Osteoblast (primary cell): ENCODE measurements at places on chromosomes 12 and 14.

DNA sequence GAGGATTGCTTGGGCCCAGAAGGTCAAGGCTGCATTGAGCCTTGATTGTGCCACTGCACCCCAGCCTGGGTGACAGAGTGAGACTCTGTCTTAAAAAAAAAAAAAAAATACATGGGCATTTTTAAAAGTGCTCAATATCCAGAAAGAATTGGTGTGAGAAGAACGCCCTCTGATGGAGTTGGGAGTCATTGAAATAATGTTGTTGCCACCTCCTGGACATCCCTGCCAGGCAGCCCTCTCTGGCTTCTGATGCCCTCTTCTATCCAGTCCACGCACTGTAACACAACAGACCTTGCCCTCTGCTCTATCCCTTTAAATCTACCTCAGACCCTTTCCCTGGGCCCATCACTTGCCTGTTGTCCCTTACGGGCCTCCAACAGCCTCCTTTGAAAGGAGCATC, 4.9 kb downstream of the PTGDR start:
- peak; percentile 90 for DNase-seq

DNA sequence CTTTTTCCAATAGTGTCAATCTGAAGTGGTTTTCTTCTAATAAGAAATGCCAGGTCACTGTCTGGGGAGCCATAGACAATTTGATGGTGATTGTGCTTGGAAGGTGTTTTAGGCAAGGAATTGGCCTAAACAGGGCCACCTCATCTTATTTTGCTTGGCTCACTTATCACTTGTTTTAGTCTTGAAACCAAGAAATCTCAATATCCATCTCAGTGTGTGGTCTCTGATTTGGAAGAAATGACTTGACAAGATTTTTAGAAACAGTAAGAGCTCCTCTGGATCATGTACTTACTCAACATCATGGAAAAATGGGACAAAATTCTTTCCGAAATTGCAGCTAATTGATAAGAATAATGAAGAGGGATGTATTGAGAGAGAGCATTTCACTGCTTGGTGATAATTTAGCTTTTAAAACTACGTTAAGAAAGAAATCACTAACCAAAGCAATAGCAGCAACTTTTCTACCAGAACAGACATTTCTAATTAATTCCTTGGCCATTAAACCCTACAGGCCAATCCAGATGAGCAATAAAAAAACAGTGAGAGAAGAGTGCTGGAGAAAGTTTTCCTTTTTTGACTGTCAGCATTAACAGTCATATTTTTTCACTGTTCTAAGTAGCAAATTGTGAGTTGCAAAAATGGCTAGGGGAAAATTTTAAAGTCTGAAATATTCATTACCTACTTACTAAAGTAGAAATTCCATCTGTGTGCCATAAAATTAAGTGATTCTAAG, 157.3 kb downstream of the AEBP2 start:
- no peak for DNase-seq

DNA sequence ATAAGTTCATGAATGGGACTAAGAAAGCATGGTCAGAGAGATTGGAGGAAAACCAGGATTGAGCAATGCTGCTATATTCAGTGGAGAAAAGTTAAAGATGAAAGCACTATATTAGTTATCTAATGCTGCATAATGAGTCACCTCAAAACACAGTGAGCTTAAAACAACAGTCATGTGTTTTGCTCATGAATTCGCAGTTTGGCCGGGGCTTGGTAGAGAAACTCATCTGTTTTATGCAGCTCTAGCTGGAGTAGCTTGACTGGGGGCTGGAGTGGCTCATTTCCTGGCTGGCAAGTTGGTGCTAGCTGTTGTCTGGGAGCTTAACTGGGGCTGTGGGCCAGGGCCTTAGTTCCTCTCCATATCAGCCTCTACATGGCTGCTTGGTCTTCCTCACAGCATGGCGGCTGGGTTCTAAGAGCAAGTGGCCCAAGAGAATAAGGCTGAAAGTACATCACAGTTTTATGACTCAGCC, 90.1 kb downstream of the ADCK1 start:
- DNase-seq = peak; percentile 91

- peak; percentile 37 for DNase-seq
Observed at GRCh38 chr12:121326996-121327674, 25.1 kb downstream of the ANAPC5 start.

GRCh38 chr12:87509237-87509820, 519.9 kb downstream of the C12orf50 start:
- DNase-seq = no peak

- peak; percentile 58 for DNase-seq
Observed at GRCh38 chr14:52076334-52076733, 7.5 kb upstream of the NID2 start.

- no peak for DNase-seq
Observed at GRCh38 chr12:19304149-19304750, 135.0 kb upstream of the AEBP2 start.

DNA sequence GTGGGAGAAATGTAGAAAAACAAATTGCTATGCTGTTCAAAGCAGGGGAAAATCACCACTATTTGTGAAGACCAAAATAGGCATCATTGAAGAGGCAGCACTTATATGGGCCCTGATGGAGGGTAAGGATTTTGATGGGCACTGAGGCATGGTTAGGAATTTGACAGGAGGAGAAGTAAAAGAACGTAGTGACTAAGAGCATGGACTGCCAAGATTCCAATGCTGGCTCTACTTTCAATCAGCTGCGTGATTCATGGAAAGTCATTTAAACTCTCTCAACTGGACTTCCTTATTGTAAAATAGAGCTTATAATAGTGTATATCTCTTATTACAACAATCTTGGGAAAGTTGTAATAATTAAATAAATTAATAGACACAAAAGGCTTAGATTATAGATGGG, 267.7 kb upstream of the G2E3 start:
- peak; percentile 86 for DNase-seq

DNA sequence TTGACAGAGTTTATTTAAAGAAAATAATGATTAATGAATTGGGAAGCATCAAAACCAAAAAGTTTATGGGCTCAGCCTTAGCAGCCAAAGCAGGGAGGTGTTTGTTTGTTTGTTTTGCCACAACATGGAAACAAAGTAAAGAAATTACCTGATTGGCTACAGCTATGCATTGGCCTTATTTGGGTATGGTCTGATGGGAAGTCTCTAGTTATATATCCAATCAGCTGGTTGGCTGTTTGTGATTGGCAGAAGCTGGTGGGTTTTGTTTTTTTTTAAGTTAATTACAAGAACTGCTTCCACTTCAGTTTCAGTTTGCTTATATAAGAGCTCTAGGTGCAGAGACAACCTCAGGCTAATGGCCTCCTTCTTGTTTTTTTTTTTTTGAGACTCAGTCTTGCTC, 4.6 kb upstream of the LEMD3 start:
- no peak for DNase-seq

- no peak for DNase-seq
Observed at GRCh38 chr12:71430756-71431155, 8.8 kb upstream of the LGR5 start.

- peak; percentile 98 for DNase-seq
Observed at GRCh38 chr12:990661-991349, at the start of gene ERC1. Gene ERC1 (plus strand): TSS chr12:991223. CDS start chr12:1027904, 36,681 bp downstream.

DNA sequence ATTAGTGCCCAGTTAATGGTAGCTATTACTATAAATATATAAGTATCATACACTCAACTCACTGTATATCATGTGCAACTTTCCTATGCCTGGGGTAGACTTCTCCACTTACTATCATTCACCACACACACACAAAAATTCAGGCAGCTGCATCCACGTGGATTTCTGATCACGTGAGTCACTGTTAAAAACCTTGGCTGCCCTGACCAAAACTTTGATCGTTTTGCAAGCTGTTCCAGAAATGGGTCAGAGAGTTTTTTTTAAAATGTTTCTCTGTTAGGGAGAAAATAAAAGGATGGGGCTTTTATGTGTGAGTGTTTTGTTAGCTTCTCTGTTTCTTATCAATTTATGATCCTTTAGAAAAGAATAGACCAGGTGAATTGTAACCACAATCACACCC, 198.2 kb upstream of the CNOT2 start:
- DNase-seq = peak; percentile 34

DNA sequence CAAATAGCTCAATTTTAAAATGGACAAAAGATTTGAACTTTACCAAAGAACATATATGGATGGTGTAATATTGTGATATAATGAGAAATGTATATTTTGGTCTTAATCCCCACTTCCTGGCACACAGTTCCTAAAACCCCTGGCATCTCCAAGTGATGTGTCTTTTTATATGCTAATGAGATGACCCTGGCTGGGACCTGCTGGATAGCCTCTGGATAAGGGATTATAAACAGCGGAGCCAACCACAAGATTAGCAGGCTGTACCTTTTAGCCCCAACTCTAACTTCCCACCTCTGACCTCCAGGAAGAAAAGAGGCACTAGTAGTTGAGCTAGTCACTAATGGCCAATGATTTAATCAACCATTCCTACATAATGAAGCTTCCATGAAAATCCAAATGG, 130.0 kb downstream of the DPF3 start:
- DNase-seq = no peak

GRCh38 chr12:116731801-116732200, 6.1 kb downstream of the SPRING1 start:
- no peak for DNase-seq

DNA sequence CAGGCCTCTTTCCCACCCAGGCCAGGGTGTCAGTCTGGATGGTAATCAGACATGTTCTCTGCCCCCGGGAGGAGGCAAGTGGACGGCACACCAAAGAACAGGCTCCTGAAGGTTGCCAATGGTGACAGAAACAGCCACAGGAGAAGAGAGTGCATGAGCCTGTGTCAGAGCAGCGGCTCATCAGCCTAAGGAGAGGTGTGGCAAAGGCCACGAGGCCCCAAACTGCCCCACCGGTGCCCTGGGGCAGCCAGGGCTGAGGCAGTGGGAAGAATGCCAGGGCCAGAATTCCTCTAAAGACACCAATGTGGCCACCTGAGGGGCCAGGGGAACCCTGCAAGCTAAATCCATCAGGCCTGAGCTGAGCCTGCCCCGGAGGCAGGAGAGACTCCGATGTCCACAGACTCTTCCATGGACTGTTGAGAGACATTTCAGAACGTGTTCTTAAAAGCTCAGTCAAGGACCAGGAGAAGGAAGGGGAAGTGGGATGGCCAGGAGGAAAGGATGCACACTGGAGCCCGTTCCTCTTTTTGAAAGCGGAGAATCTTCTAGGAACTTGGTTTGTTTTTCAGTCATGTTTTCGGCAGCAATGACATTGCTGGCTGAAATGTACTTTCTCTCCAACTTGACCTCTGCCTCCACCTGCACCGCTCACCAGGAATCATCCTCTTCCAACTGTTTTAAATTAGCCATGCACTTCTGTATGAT, 176.3 kb upstream of the FKBP4 start:
- no peak for DNase-seq

DNA sequence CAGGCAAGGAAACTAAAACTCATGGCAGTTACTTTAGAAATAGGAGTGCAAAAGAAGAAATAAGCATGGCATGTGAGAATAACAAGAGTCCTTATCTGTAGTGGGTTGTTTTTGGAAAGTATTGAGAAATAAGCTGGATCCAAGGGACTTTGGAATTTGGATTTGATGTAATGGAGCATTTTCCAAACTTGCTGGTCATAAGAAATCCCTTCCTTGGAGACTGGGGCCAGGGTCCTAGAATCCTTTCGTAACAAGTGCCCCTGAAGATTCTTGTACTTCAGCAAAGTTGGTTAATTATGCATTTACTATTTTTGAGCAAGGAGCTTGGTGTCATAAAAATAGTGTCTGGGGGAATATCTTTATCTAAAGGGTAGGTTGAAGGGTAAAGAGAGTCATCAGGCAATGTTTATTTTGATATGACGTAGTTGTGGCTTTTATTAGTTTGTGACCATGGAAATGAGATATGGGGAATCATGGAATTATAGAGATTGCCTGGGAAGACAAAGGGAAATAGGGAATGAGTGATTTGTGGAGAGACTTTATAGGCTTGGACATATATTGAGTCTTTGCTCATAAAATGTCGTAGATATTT, 53.9 kb downstream of the WNK1 start:
- DNase-seq = peak; percentile 80

DNA sequence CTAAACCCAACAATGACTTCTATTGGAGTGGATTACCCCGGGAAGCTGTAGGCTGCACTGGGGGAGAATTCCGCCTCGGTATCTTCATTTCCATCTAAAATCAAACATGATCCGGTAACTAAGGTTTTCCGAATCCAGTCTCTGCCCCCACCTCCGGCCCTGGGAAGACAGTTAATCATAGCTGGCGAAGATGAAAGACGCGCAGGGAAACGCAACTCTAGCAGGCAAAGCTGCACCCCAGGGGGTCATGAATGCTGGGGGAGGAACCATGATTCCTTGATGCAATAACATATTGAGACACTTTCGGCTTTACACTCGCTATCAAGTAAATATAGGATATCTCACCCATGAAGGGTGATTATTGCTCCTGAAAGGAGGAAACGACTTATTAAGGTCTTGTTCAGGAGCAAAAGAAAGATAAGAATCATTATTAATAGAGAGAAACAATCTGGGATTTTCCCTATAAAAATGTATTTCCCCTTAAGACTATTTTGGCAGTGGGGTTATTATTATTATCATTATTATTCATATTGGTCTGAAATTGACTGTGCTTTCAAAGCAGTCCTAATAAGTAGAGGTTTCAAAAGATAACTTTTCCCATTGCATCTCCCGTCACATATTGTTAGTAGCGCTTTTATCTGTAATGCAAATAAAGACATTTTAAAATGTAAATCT, 614.9 kb downstream of the VRK1 start:
- no peak for DNase-seq

DNA sequence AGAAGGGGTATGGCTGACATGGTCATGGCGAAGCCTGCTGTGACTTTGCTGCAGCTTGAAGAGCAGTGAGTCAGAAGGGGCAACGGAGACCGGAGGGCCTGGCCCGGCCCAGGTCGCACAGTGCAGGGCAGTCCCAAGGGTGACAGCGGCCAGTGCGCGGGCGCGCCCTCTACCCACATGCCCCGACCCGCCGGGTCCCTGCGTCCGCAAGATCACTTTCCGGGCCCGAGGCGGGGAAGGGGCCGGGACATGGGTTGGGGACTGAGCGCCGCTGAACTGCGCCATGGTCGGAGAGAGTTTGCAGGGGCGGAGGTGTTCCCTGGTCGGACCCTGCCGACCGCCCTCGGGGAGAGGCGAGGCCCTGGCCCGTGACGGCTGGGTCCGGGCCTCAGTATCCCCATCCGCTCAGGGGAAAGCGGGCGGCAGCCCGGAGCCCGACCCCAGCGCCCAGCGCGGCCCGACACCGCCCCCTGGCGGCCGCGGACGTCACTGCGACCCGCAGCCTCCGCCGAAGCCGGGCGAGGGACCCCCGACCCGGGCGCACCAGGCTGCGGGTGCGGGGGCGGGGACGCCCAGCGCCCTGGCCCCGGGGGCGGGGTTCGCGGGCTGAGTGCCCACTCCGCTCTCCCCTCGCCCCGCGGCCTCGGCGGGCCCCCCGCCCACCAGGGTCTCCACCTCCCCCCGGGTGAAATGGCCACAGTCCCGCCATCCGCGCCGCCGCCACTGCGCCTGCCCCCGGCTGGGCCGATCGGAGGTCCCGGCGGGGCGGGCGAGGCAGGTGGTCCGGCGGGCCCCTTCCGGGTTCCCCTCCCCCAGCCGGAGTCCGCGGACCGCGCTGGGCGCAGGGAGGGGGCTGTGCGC, 7.2 kb upstream of the ANKRD9 start:
- peak; percentile 99 for DNase-seq

- DNase-seq = peak; percentile 89
Observed at GRCh38 chr12:6613015-6613775, 6.0 kb upstream of the CHD4 start.

- DNase-seq = no peak
Observed at GRCh38 chr14:54775486-54776140, 127.0 kb downstream of the GCH1 start.

GRCh38 chr12:53476769-53477209, 22.5 kb downstream of the MAP3K12 start:
- DNase-seq = peak; percentile 32

- DNase-seq = no peak
Observed at GRCh38 chr14:74585406-74586335, 26.4 kb downstream of the LTBP2 start.

GRCh38 chr14:66133666-66134065, 352.5 kb upstream of the CCDC196 start:
- DNase-seq = no peak
